NCI-H524 (cell line): ENCODE measurements at places on chromosomes 7 and 10.

GRCh38 chr10:131146790-131147189 is 164.7 kb downstream of the TCERG1L start:
- peak; percentile 44 for DNase-seq

- DNase-seq = no peak
Observed at GRCh38 chr10:125683821-125684220, 858 bp upstream of the TEX36 start.

DNA sequence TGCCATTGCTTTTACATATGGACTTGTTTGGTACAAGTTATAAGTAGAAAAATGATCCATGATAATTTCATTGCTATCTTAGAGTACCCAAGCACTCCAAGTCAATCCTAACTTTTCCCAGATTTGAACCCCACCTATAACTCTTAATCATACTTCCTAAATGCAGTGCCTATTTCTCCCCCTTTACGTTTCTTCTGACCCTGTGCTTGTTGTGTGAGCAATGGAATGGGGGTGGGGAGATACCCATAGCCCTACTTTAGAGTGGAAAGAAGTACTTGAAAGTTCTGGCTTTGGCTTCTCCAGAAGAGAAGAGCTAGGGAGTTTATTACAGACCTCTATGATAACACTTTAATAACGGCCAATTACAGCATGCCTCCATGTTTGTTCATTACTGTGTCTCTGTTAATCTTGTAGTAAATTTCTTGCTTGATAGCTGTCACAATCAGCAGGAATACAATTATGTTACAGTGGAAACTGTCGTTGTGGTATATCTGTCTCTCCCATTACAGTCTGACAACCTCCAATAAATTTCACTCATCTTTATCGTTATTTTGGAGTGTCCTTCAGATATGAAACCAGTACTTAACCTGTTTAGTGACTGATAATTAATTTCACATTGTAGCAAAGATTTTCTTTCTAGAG is 34.0 kb downstream of the CNPY1 start:
- DNase-seq = no peak

DNA sequence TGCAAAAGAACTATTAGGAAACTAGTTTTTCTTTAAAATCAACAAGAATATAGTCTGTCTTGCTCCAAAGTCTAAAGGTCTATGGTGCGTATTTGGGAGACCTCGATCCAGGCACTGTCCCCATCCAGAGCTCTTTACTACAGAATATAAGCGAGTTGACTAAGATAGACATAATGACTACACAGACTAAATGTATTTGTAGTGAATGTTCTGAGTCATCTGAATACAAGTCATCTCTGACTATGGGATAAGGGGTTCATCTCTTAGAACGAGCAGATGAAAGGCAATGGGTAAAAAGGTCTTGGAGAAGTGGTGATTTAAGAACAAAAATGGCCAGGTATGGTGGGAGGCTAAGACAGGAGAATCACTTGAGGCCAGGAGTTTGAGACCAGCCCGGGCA is 136.0 kb upstream of the RSU1 start:
- no peak for DNase-seq

GRCh38 chr10:72259491-72260238 is 14.1 kb upstream of the DDIT4 start:
- DNase-seq = no peak
